GM23248 (cell line): ENCODE measurements at places on chromosomes 2 and 18. TPM values are rescaled to one million over a fixed set of nuclear protein-coding genes. Genes with fewer than 3 reads are reported as not detected.

DNA sequence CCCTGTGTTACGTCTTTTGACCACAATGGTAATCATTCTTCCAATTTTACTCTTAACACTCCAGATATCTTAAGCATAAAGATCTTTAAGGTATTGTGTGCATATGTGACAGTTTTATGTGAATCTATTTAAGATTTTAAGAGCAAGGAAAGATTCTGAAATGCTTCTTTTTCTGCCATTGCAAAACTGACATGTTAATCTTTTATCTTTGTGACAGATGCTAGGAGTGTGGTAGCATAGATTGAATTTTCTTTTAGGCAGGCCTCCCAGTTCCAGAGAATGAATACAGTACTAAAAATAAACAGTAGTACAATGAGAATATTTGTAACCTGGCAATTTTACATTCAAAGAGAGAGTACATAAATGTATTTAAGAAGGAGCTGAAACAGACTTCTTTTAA lies 232.5 kb upstream of the ZSWIM2 start:
- H3K36me3 ChIP-seq, result no peaks in the 10 kb centered on the region
- H3K4me3 ChIP-seq, result no peak overlapping the region
- no peak overlapping the region for H3K27ac ChIP-seq
- no peaks in the 10 kb centered on the region for H3K27me3 ChIP-seq

Gene GREB1
- total RNA-seq, result not detected in 2 replicates

Gene IL1R2
- 0.22 TPM in 1 of 2 replicates, not detected in the other for total RNA-seq

GRCh38 chr18:57802213-57803102 lies 657 bp downstream of the ATP8B1 start:
- no peaks in the 10 kb centered on the region for H3K27me3 ChIP-seq
- no peaks in the 10 kb centered on the region for H3K36me3 ChIP-seq
- peaks cover 20% of the 10 kb centered on the region for H3K4me1 ChIP-seq
- no peak for DNase-seq

DNA sequence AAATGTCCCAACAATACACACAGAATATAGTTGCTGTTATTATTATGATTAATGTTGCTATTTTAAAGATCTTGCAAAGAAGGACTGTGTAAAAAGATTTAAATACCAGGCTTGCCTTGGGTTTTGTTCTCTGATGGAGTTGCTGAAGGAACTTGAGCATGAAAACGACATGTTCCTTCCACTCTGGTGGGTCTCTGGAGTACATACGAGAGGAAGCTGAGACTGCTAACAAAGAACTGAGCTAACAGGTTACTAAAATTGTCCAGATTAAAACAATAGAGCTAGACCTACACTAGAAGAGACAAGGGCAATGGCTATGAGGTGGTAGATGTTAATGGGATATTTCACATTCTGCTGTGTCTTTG lies 612.2 kb downstream of the TSN start:
- H3K36me3 ChIP-seq, result no peaks in the 10 kb centered on the region
- H3K27me3 ChIP-seq, result no peaks in the 10 kb centered on the region
- no peak for DNase-seq
- H3K4me3 ChIP-seq, result no peak overlapping the region
- H3K27ac ChIP-seq, result no peak overlapping the region
- H3K4me1 ChIP-seq, result no peaks in the 10 kb centered on the region

Gene TLX2
- total RNA-seq, result not detected in 2 replicates

Gene RBMS1
- total RNA-seq, result 91.7 and 99.3 TPM in 2 replicates

GRCh38 chr2:71215447-71215846 lies 11.5 kb downstream of the PAIP2B start:
- no peak overlapping the region for H3K4me3 ChIP-seq
- no peak overlapping the region for H3K27ac ChIP-seq
- H3K36me3 ChIP-seq, result no peaks in the 10 kb centered on the region
- no peak for DNase-seq
- peaks cover 10% of the 10 kb centered on the region for H3K27me3 ChIP-seq
- H3K4me1 ChIP-seq, result no peaks in the 10 kb centered on the region

DNA sequence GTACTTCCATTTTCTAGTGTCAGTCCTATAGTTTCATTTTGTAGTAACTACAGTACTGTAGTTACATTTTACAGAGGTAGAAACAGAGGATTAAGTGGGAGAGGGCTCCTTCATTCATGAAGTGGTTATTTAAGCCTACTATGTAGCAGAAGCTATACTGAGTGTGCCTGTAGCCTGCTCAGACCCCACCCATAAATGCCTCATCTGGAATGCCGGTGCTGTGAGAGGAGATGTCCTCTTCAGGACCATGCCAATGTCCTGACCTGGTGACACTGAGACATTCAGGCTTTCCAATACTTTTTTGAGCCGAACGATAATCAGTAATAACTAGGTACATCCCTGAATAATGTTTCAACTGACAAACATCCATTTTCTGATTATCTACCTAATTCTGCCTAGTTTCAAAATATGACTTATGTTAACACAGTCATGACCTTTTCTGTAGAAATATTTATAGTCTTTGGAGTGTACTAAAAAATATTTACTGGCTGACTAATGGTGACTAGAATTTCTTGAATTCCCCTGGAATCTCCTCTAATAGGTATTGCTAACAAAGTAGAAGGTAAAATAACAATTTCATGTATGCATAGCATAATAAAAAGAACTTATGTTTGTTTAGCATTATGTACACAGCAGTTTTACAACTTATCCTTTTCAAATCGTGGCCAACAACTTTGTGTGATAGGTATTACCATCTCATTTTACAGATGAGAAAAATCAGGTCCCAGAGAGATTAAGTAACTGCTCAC lies 10.2 kb upstream of the ARHGAP28 start:
- no peaks in the 10 kb centered on the region; the same call in 1 of the 2 replicates for H3K27me3 ChIP-seq
- DNase-seq, result no peak
- no peak overlapping the region for H3K4me3 ChIP-seq
- no peaks in the 10 kb centered on the region for H3K36me3 ChIP-seq
